ENCODE measurements at places on chromosomes 7 and 10.
A peak's percentile ranks its signal among the peaks of the same experiment; 100 is the strongest.

DNA sequence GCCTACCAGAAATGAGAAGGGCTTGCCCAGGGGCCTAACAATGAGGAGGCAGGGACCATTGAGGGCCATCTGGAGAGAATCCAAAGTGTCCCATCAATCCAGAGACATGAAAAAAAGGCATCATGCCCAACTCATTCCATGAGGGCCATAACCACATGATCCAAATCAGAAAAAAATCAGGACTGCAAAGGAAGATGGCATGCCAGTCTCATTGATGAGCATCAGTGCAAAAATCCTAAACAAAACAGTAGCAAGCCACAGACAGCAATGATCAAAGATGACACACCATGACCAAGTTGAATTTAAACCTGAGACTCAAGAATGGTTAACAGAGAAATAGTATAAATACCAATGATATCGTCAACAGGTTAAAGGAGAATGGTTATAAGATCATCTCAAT is 7.0 kb upstream of the CYP3A4 start:
- DNase-seq, result no peak

- DNase-seq, result no peak
Observed at GRCh38 chr7:105493196-105493922, 28.7 kb downstream of the PUS7 start.

- peak; percentile 34 for DNase-seq
Observed at GRCh38 chr7:100799037-100799896, 28.1 kb downstream of the EPHB4 start.

DNA sequence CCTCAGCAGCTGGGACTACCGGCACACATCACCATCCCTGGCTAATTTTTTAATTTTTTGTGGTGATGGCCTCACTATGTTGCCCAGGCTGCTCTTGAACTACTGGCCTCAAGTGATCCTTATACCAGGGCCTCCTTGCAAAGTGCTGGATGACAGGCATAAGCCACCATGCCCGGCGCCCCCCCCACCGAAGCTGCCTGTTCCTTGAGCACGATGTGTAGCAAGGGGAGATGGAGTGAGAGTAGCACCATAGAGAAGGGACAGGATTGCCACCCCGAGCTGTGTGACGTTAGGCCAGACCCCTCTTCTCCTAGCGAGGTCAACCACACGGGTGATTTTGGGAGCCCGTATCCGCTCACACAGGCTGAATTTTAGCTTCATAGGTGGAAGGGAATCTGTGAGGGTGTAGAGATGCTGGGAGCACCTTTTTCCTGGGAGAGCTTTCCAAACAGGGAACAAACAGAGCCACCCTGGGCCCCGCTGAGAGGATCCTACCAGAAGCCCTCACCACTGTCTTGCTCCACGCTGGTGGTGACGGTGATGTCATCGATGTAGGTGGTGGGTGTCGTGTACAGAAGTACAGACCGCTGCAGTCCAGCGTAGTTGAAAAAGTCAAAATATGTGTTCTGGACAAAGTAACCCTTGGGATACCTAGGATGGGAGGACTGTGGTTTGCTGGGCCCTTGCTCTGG is 3.0 kb downstream of the GUSB start:
- DNase-seq, result no peak

DNA sequence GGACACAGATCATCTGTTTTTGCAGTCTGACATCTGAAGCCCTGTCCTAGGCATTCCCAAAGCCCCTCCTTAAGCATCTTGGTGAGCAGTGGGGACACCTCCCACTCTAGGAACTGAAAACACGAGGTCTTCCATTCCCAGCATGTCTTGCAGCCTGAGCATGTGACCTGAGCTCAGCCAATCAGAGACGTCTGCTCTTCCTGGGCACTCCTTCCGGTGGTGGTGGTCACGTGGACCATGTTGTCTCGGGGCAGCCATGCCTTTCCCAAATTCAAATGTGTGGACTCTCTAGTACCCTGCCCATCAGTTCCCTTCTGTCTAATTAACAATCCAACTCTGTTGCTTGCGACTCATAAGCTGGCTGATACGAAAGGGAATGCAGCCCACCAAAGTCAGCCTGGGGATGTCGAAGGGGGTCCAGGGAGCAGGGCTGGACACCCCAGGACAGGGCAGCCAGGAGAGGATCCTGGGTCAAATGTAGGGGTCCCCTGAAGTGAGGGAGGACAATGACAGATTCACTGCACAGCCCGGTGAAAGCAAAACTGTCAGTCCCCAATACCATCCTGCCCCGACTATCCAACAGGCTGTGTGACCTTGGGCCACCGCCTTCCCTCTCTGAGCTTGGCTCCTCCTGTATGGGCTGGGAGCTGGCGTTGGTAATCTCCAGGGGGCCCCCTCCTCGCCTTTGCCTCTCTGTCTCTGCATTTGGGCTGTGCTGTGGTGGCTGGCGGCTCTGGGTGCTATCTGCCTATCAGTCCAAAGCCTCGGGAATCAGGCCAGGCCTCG is 57.4 kb upstream of the BAIAP2L1 start:
- DNase-seq, result no peak
